Hepatocyte (in vitro differentiated cells): ENCODE measurements at places on chromosomes 2 and 18.
A peak's percentile ranks its signal among the peaks of the same experiment; 100 is the strongest.

GRCh38 chr2:109217362-109218086 lies 88.5 kb downstream of the SH3RF3 start:
- no peak overlapping the region for H3K27ac ChIP-seq
- peaks cover 15% of the 10 kb centered on the region for H3K4me1 ChIP-seq
- H3K36me3 ChIP-seq = no peaks in the 10 kb centered on the region
- DNase-seq = no peak

GRCh38 chr2:123913143-123913735 lies 111.8 kb upstream of the CNTNAP5 start:
- DNase-seq = no peak
- no peak overlapping the region for H3K4me3 ChIP-seq
- no peaks in the 10 kb centered on the region for H3K27me3 ChIP-seq
- no peak overlapping the region for H3K27ac ChIP-seq
- H3K4me1 ChIP-seq = no peaks in the 10 kb centered on the region
- H3K36me3 ChIP-seq = no peaks in the 10 kb centered on the region

DNA sequence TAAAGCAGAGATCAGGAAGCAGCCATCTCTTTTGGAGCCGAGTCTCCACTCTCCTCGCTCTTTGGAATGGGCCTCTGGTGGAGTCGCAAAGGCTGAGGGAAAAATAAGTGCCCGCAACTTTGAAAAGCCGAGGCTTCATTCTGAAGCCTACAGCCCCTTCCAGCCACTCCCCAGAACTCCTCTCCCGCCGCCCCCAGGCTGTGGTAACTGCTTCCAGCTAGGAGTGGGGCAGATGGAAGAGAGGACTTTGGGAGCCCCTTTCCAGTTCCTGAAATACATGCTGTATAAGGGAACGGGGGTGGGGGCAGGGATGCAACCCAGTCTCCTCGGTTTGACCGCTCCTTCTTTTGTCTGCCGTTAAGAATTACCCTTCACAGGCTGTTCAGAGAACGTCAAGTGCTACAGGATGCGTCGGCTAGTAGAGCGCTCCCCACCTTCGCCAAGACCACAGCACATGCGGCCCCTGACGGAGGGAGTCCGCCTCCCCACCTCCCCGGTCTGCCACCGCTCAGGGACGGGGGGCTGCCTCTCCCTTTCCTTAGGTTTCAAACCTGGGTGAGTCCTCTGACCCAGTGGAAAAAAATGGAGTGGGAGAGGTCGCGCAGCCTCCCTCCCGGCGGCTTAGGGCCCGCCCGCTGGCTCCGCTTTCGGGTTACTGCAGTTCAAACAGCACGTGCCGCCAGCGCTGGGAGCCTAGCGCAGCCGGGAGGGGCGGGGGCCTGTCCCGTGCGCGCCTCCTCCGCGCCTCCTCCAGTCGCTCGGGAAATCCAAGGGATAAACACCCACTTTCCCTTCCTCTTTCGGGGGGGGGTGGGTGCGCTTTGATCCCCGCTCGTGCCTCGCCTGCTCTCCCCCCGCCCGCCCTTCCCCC lies 4.9 kb downstream of the CYP26B1 start:
- peaks cover 54% of the 10 kb centered on the region for H3K27me3 ChIP-seq
- H3K36me3 ChIP-seq = no peaks in the 10 kb centered on the region
- H3K27ac ChIP-seq = no peak overlapping the region
- peak; percentile 86 for DNase-seq

GRCh38 chr2:39623917-39624316 lies 41.8 kb upstream of the TMEM178A start:
- no peak for DNase-seq
- H3K36me3 ChIP-seq = no peaks in the 10 kb centered on the region
- no peaks in the 10 kb centered on the region for H3K27me3 ChIP-seq
- H3K4me1 ChIP-seq = no peaks in the 10 kb centered on the region
- H3K27ac ChIP-seq = no peak overlapping the region
- H3K4me3 ChIP-seq = no peak overlapping the region

DNA sequence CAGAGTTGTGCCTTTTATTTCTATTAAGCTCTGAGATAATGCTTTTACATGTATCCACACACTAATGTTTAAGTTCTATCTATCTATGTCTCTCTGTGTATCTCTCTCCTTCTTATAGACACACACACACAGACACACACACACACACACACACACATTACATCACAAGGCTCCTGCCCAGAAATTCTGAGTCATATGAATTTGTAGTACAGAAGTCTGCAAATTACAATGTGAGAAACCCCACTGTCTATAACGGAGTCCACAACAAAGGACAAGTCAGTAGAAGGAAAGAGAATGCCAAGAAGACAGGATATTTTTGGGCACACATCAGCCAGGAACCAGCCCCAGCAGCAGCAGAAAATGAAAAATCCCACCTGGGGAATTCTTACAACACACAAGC lies 142.4 kb downstream of the EN1 start:
- H3K4me1 ChIP-seq = no peaks in the 10 kb centered on the region
- no peak overlapping the region for H3K4me3 ChIP-seq
- H3K27me3 ChIP-seq = no peaks in the 10 kb centered on the region
- no peaks in the 10 kb centered on the region for H3K36me3 ChIP-seq
- no peak overlapping the region for H3K27ac ChIP-seq

DNA sequence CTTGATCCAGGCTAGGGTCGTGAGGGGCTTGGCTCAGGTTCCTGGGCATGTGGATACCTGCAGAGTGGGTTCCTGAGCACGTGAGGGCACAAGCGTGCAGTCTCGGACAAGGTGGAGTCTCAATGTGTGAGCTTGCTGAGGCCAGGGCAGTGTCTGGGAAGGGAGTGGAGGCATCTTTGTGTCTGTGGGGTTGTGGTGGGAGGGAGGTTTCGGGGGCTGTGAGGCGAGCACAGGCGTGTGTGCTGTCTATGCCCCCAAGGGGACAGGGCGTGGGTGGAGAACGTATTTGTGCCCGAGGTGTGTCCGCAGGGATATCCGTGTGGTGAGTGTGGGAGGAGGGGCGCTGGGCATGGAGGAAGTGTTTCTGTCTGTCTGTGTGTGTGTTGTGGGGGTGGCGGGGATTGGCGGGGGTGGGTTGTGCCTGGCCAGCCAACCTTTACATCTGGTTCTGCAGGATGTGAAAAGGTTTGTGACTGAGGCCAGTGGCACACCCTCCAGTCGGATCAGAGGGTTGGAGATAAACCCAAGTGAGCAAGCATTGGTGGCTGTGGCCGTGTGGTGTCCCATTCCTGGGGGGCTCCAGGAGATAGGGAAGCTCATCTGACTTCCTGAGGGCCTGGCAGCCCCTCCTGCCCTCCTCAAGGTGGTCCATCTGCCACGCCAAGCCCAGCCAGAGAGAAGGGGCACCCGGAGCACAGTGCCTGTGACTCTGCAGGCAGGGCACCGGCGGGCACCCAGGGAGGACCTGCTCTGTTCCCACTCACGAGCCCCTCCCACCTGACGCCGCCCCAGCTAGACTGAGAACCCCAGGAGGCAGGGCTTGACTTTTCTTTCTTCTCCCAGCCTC lies 57.1 kb downstream of the ZFP36L2 start:
- no peaks in the 10 kb centered on the region for H3K36me3 ChIP-seq
- H3K27ac ChIP-seq = peak overlapping the region; percentile 95
- H3K4me1 ChIP-seq = peaks cover 24% of the 10 kb centered on the region
- H3K4me3 ChIP-seq = no peak overlapping the region

DNA sequence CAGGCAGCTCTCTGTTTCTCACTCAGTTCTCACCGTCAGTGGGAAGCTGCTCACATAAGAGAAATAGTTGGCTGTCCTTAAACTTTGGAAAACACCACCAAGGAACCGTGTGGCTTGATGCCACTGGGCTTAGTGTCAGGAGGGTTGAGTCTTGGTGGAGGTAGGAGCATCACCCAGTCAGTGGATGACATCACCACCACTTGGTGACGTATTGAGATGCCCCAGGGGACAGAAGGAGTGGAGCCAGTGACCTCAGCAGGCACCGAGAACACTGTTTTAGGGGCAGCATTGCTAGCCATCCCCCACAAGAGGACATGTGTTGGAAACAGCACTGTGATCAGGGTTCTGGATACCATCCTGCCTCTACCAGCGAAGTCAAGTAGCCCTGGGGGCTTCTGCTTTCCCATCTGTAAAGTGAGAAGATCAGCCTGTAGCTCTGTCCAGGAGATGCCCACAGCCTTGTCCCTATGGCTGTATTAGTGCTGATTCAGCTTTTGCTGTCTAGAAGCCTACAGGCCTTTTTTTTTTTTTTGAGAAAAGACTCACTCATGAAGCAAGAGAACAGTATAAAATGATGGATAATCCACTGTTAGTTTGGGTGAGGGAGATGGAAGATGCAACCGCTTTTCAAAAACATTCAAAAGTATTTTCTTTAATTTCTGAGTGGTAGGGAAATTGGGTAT lies 66.2 kb downstream of the TSN start:
- H3K36me3 ChIP-seq = no peaks in the 10 kb centered on the region
- H3K27me3 ChIP-seq = no peaks in the 10 kb centered on the region
- no peaks in the 10 kb centered on the region for H3K4me1 ChIP-seq
- H3K27ac ChIP-seq = no peak overlapping the region

GRCh38 chr18:36264283-36264682 lies 33.2 kb upstream of the FHOD3 start:
- H3K4me3 ChIP-seq = no peak overlapping the region
- no peaks in the 10 kb centered on the region for H3K27me3 ChIP-seq
- H3K36me3 ChIP-seq = no peaks in the 10 kb centered on the region
- DNase-seq = no peak

DNA sequence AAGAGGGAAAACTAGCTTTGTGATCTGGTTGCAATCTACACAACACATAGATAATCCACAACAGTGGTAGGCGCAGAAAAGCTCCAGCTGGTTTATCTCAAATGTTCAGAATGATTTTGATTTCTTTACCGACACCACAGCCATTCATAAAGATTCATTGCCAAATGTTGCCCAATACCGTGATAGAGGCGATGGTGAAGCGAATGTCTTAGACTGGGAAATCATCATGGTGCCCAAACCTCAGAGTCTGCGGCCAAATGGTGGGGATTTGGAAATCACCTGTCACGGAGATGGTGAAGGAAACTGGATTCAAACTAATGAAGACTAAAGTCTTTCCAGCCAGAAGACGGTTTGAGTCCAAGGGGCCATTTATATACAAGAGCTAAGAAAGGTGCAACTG lies 48.5 kb upstream of the CCDC150 start:
- DNase-seq = no peak
- H3K27ac ChIP-seq = no peak overlapping the region
- H3K4me1 ChIP-seq = no peaks in the 10 kb centered on the region
- no peaks in the 10 kb centered on the region for H3K36me3 ChIP-seq
- no peak overlapping the region for H3K4me3 ChIP-seq
- peaks cover 25% of the 10 kb centered on the region for H3K27me3 ChIP-seq

- H3K4me1 ChIP-seq = peaks cover 12% of the 10 kb centered on the region
- no peaks in the 10 kb centered on the region for H3K36me3 ChIP-seq
- no peak overlapping the region for H3K4me3 ChIP-seq
- H3K27me3 ChIP-seq = no peaks in the 10 kb centered on the region
- no peak overlapping the region for H3K27ac ChIP-seq
These were observed 11.7 kb upstream of the SMAD7 start for GRCh38 chr18:48962252-48962993.

- no peak overlapping the region for H3K27ac ChIP-seq
- no peak overlapping the region for H3K4me3 ChIP-seq
- H3K4me1 ChIP-seq = peaks cover 26% of the 10 kb centered on the region
- H3K27me3 ChIP-seq = no peaks in the 10 kb centered on the region
- no peak for DNase-seq
- no peaks in the 10 kb centered on the region for H3K36me3 ChIP-seq
These were observed 63.7 kb downstream of the COBLL1 start for GRCh38 chr2:164777847-164778461.

DNA sequence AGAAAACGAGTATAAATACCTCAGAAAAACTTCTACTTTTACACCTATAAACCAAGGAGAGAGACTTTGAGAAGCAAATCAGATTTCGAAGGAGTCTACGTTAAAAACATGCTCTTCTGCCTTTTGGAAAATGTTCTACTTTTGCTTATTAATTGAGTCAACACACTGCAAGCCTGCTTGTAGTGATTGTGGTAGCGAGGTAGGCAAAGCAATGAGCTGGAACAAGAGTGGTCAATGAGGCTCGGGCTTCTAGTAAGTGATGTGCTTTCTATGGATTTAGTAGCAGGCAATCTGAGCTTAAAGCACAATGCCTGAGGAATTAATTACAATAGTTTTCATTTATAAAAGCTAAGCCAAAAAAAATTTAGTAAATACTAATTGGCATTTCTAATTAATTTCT lies 103.4 kb upstream of the TFCP2L1 start:
- no peaks in the 10 kb centered on the region for H3K36me3 ChIP-seq
- H3K4me1 ChIP-seq = no peaks in the 10 kb centered on the region
- H3K4me3 ChIP-seq = no peak overlapping the region
- no peaks in the 10 kb centered on the region for H3K27me3 ChIP-seq

DNA sequence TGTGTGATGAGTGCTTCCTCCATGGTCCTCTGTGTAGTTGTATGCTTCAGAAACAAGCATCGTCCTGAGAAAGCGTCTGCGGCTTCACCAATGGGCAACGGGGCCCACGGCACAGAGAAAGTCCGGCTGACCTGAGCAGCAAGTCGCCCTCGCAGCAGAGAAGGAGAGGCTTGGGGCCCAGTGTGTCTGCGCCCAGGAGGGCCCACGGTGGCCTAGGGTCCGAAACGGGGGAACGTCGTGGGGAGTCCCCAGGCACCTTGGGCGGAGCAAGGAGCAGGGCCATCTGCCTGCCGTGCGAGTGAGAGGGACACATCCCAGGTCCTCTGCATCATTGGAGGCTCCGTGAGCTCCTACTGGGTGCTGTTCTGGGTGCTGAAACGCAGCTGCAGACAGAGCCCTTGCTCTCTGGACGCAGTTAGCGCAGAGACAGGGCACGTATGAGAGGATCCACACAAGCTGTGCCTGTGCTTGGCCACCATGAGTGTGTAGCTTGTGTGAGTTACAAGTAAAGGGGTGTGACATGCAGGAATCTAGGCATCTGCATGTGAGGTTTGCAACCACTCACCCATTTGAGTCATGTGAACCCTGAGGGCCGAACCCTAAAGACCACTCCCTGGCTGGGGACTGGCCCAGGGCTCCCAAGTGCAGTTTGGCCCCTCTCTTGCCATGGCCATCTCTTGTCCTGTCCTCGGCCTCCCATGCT lies 10.6 kb downstream of the GPC1 start:
- no peak for DNase-seq
- no peaks in the 10 kb centered on the region for H3K27me3 ChIP-seq
- no peak overlapping the region for H3K27ac ChIP-seq
- no peaks in the 10 kb centered on the region for H3K36me3 ChIP-seq
- H3K4me1 ChIP-seq = no peaks in the 10 kb centered on the region

- no peaks in the 10 kb centered on the region for H3K4me1 ChIP-seq
- no peak overlapping the region for H3K27ac ChIP-seq
- no peak for DNase-seq
- H3K4me3 ChIP-seq = no peak overlapping the region
- no peaks in the 10 kb centered on the region for H3K27me3 ChIP-seq
These were observed 1277.0 kb upstream of the SLC39A10 start for GRCh38 chr2:194380011-194380410.

GRCh38 chr2:113123726-113124125 lies 3.7 kb upstream of the IL1RN start:
- H3K27ac ChIP-seq = no peak overlapping the region
- peaks cover 4% of the 10 kb centered on the region for H3K4me1 ChIP-seq
- no peaks in the 10 kb centered on the region for H3K36me3 ChIP-seq
- H3K4me3 ChIP-seq = no peak overlapping the region
- H3K27me3 ChIP-seq = no peaks in the 10 kb centered on the region
- no peak for DNase-seq

GRCh38 chr18:46387441-46388131 lies 269.4 kb downstream of the LOXHD1 start:
- H3K27me3 ChIP-seq = no peaks in the 10 kb centered on the region
- no peak for DNase-seq
- no peaks in the 10 kb centered on the region for H3K36me3 ChIP-seq
- H3K4me1 ChIP-seq = peaks cover 4% of the 10 kb centered on the region
